ENCODE measurements at places on chromosomes 12 and 14. TPM values are rescaled to one million over a fixed set of nuclear protein-coding genes. Genes with fewer than 3 reads are reported as not detected.

Gene OR4E2
- not detected for total RNA-seq

Gene CLEC2A
- not detected for total RNA-seq

Gene PMCH
- not detected for total RNA-seq

Gene TOMM20L
- not detected for total RNA-seq

Gene MYF6
- not detected for total RNA-seq

Gene TRHDE
- total RNA-seq, result 3.5 TPM

Gene FITM1
- not detected for total RNA-seq

Gene BTBD7
- 24.9 TPM for total RNA-seq

Data from smooth muscle cell of bladder (primary cell).